H1 (cell line): ENCODE measurements at places on chromosomes 5 and 9.

GRCh38 chr5:121695307-121695706 is 156.4 kb upstream of the FTMT start:
- H3K4me3 ChIP-seq: no peak overlapping the region
- no peaks in the 10 kb centered on the region for H3K27me3 ChIP-seq
- H3K4me1 ChIP-seq: peaks cover 3% of the 10 kb centered on the region; the same call in 1 of the 2 replicates
- H3K27ac ChIP-seq: no peak overlapping the region
- no peak for DNase-seq

DNA sequence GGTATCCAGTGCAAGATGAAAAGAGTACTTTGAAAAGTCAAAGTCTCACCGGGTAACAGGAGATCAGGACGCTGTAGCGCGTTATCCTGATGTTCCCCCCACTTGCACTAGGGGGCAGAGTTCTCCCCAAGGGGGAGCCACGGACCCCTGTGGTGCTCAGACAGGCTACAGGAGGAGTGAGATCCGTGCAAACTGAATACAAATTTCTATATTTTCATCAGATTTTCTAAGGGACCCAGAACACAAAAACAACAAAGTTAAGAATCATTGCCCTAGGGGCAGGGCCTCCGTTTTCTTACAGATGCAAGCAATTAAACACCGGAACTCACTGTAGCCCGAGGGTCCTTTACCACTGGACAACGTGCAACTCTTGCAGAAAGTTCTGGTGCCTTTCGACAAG is 2.0 kb downstream of the MYO10 start:
- peak overlapping the region; percentile 81; the same call in 1 of the 2 replicates for H3K4me3 ChIP-seq
- peaks cover 26% of the 10 kb centered on the region for H3K27me3 ChIP-seq
- DNase-seq: peak; percentile 51
- peaks cover 22% of the 10 kb centered on the region for H3K4me1 ChIP-seq
- no peak overlapping the region for H3K27ac ChIP-seq

- no peak overlapping the region for H3K27ac ChIP-seq
- H3K27me3 ChIP-seq: no peaks in the 10 kb centered on the region
- no peak overlapping the region for H3K4me3 ChIP-seq
- H3K4me1 ChIP-seq: peaks cover 5% of the 10 kb centered on the region
- no peak for DNase-seq
Measured at GRCh38 chr5:68290847-68291246, 75.3 kb downstream of the PIK3R1 start.

GRCh38 chr9:6198251-6198650 is 17.4 kb upstream of the IL33 start:
- no peaks in the 10 kb centered on the region for H3K27me3 ChIP-seq
- no peak for DNase-seq
- H3K27ac ChIP-seq: no peak overlapping the region
- H3K4me1 ChIP-seq: no peaks in the 10 kb centered on the region
- no peak overlapping the region for H3K4me3 ChIP-seq
- no peaks in the 10 kb centered on the region for H3K36me3 ChIP-seq

GRCh38 chr9:94644543-94644942 is 5.2 kb upstream of the FBP1 start:
- no peak overlapping the region for H3K27ac ChIP-seq
- H3K27me3 ChIP-seq: peaks cover 33% of the 10 kb centered on the region
- H3K4me1 ChIP-seq: peaks cover 6% of the 10 kb centered on the region
- no peak overlapping the region for H3K4me3 ChIP-seq

GRCh38 chr9:129826344-129826743 is 2.4 kb upstream of the TOR1A start:
- no peak overlapping the region for H3K4me3 ChIP-seq
- peaks cover 33% of the 10 kb centered on the region for H3K36me3 ChIP-seq
- H3K4me1 ChIP-seq: peaks cover 5% of the 10 kb centered on the region
- DNase-seq: no peak
- H3K27ac ChIP-seq: no peak overlapping the region

GRCh38 chr9:8680157-8680556 is 880.6 kb upstream of the DMAC1 start:
- DNase-seq: no peak
- H3K36me3 ChIP-seq: no peaks in the 10 kb centered on the region
- H3K4me1 ChIP-seq: peaks cover 10% of the 10 kb centered on the region

GRCh38 chr9:109745335-109746283 is 34.4 kb upstream of the PALM2AKAP2 start:
- H3K4me3 ChIP-seq: no peak overlapping the region
- no peaks in the 10 kb centered on the region for H3K27me3 ChIP-seq
- DNase-seq: no peak
- peaks cover under 1% of the 10 kb centered on the region; the same call in 1 of the 2 replicates for H3K4me1 ChIP-seq
- H3K36me3 ChIP-seq: no peaks in the 10 kb centered on the region

DNA sequence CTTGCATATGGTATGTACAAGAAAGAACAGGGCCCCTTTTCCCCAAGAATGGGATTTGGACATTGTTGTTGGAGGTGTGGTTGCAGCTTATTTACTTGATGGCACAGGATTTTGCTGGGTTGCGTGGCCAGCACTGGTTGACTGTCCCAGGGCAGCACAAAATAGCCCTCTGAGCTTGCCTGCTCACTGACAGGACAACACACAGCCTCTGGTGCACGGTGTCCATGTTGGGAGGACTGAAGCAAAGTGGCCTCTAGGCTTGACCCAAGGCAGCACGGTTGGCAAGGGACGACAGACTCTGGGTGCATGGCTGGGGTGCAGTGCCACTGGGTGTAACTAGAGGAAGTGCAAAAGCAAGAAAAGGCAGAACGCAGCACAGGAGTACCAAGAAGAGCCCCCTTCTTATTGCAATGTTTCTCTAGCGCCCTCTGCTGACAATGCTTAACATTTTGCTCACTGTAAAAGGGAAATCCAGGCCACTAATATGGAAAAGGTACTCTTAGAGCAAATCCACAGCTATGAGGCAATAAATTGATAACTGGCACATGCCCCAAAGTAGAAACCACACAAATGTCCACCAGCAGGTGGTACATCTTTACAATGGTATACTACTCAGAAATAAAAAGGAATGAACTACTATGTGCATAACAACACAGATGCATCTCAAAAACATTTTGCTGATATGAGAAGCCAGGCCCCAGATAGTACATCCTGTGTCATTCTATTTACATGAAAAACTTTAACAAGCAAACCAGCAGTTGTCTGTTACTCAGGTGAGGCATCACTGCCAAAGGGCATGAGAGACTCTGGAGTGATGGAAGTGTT is 47.4 kb upstream of the BARX1 start:
- DNase-seq: no peak
- H3K27me3 ChIP-seq: no peaks in the 10 kb centered on the region
- H3K27ac ChIP-seq: no peak overlapping the region
- H3K4me1 ChIP-seq: peaks cover 2% of the 10 kb centered on the region; the same call in 1 of the 2 replicates

GRCh38 chr5:54637654-54638053 is 120.1 kb downstream of the SNX18 start:
- no peak for DNase-seq
- H3K27me3 ChIP-seq: no peaks in the 10 kb centered on the region
- H3K4me1 ChIP-seq: no peaks in the 10 kb centered on the region; the same call in 1 of the 2 replicates
- H3K27ac ChIP-seq: no peak overlapping the region

DNA sequence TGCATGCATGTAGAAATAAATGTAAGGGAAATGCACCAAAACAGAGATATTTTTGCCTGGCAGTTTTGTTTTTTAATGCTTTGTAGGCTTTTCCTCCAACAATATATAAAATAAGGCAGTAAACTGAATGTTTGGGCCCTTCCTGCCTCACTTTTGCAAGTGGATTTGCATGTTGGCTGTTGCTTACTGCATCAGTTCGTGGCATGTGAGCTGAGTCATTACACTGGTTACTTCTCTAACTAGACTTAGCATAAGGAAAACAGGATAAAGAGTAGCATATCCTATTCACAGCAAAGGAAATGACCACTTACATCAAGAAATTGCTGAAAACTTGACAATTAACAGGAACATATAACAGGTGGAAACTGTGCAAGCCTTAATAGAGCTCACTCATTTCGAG is 113.4 kb downstream of the TLE1 start:
- no peak overlapping the region for H3K4me3 ChIP-seq
- no peak overlapping the region; the same call in 1 of the 2 replicates for H3K27ac ChIP-seq
- no peak for DNase-seq
- H3K4me1 ChIP-seq: no peaks in the 10 kb centered on the region

GRCh38 chr9:119639287-119639955 is 270.2 kb upstream of the BRINP1 start:
- no peak for DNase-seq
- H3K4me3 ChIP-seq: no peak overlapping the region
- no peak overlapping the region for H3K27ac ChIP-seq
- no peaks in the 10 kb centered on the region for H3K27me3 ChIP-seq

DNA sequence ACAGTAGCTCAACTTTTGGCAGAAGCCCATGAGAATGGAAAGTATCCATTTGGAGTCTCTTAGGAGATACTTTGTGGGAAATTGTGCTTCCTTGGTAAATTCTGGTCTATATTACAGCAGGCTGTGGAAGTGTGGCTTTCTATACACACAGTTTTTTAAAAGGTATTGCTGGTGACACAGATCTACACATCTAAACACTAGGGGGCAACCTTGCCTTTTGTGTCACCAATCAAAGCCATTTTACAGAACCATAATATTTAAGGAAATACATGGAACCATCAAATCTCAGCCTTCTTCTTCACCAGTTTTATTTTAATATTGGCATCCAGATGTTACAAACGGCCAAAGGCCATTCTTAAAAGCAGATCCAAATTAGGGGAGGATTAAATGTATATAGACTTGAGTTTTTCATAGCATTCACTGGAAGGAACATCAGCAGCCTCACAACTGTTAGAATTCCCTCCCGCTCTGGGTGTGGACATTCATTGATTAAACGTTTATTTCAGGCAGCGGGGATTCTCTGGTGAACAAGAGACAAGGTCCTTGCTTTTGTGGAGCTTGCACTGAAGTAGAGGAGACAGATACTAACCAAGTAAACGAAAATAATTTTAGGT is 132.4 kb upstream of the EPB41L4A start:
- no peak overlapping the region for H3K4me3 ChIP-seq
- no peak for DNase-seq
- H3K4me1 ChIP-seq: no peaks in the 10 kb centered on the region
- H3K27ac ChIP-seq: no peak overlapping the region
- H3K36me3 ChIP-seq: no peaks in the 10 kb centered on the region
